ENCODE measurements at places on chromosomes 3 and 15. TPM values are rescaled to one million over a fixed set of nuclear protein-coding genes. Genes with fewer than 3 reads are reported as not detected.

Gene VGLL3
- total RNA-seq = 33.4 TPM

Gene ACOX2
- total RNA-seq = 25.8 TPM

Gene PIGZ
- 2.1 TPM for total RNA-seq

Gene FBXO40
- total RNA-seq = not detected

Gene TASOR
- total RNA-seq = 74.8 TPM

Gene GNB4
- total RNA-seq = 51.2 TPM

Gene SAMD7
- not detected for total RNA-seq

Gene GHRL
- total RNA-seq = not detected

Gene EPHB1
- total RNA-seq = 0.28 TPM

Gene PLSCR5
- not detected for total RNA-seq

Gene SMAD6
- total RNA-seq = 31.3 TPM

Gene CPN2
- total RNA-seq = not detected

Gene CP
- 1.1 TPM for total RNA-seq

Gene KBTBD13
- not detected for total RNA-seq

Gene EFCAB12
- total RNA-seq = 0.09 TPM

Gene P2RY1
- 4.4 TPM for total RNA-seq
